Fibroblast of villous mesenchyme (primary cell): ENCODE measurements at places on chromosomes 2 and 18. TPM values are rescaled to one million over a fixed set of nuclear protein-coding genes. Genes with fewer than 3 reads are reported as not detected.

The MREG gene
- 1.3 and 4.3 TPM in 2 replicates for total RNA-seq

The GKN2 gene
- not detected in 2 replicates for total RNA-seq

The RAB6C gene
- under 0.01 TPM in 1 of 2 replicates, not detected in the other for total RNA-seq

The TRABD2A gene
- 1.3 and 1.7 TPM in 2 replicates for total RNA-seq

The NPHP1 gene
- 4.3 and 4.8 TPM in 2 replicates for total RNA-seq

The RBM44 gene
- total RNA-seq: 0.43 and 0.97 TPM in 2 replicates

The GALNT13 gene
- 1.7 and 1.9 TPM in 2 replicates for total RNA-seq
